WTC11 (cell line): ENCODE measurements at places on chromosomes 1 and 21. TPM values are rescaled to one million over a fixed set of nuclear protein-coding genes. Genes with fewer than 3 reads are reported as not detected.

GRCh38 chr21:22444990-22445389, 1446.8 kb downstream of the NCAM2 start:
- no peak for DNase-seq

- no peak for DNase-seq
These were observed 187.1 kb upstream of the CACNA1E start for GRCh38 chr1:181296180-181296579.

GRCh38 chr1:212346601-212347000, 61.4 kb downstream of the PPP2R5A start:
- DNase-seq, result no peak

DNA sequence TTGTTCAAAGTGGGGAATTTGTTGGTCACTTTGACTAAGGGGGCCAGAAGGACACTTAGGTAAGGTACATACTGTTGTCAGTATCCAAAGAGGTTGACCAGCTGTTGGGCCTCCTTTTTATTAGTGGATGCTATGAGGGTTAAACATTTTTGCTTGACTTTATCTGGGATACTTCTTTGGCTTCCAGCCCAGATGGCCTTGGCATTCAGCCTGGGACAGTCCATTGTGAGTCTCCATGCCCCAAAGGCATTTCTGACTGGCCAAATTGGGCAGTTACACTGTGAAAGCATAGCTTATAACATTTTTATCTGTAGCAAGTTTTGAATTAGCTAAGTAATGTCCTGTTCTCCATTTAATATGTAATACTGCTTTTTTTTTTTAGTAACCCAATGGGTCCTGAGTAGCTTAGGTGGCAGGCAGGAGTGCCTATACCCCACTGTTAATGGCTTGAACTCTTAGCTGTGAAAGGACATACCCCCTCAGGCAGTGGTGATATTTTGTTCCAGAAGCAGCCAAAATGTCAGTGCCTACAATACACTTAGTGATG, 35.4 kb upstream of the CD1D start:
- no peak for DNase-seq

- no peak for DNase-seq
These were observed 174 bp downstream of the SH3BP5L start for GRCh38 chr1:248825573-248825908.

GRCh38 chr1:41390573-41390972, 29.3 kb downstream of the FOXO6 start:
- no peak for DNase-seq

DNA sequence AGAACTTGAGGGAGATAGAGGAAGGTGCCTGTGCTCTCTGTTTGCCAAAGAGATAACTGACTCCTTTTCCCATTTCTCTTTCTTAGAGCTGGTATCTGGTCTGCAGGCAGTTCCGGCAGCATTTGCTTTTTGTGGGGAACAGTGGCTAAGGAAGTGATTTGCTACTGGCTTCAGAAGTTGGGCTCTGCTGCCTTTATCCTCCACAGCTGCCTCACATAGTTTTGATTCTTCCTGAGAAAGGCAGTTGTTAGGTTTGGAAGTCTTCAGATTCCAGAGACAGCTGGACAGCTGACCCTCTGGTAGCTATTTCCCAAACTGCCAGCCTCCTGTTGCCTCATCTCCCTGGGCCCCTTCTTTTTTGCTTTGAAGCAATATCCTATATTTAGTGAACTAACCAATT, 62.6 kb upstream of the MACF1 start:
- peak; percentile 32 for DNase-seq

DNA sequence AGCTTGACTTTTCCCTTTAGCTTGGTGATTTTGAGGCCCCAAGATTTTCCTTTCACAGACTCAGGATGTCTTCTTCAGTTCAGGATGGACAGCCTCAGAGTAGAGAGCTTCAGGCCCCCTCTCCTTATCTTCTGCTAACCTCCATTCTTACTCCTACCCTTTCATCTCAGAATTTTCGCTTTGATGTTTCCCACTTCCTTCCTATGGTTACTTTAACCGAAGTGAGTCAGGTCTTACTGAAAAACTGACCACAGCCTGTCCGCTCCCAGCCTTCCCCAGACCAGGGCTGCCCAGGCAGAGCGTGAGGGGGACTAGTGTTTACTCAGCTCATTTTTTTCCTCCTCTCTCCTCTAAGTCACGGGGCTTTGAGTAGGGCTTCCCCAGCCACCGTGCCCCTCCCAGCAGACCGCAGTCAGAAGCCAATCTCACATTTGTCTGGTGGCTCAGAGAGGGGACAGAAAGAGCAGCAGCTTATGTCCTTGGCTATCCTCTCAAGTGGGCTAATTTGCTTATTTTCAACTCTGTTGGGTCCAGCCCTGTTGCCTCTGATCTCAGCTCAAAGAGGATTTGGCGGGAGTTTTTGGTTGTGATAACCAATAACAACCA, 4.2 kb upstream of the IL19 start:
- DNase-seq, result no peak

- peak; percentile 38 for DNase-seq
These were observed 243 bp downstream of the ADAM15 start for GRCh38 chr1:155051342-155051776.

DNA sequence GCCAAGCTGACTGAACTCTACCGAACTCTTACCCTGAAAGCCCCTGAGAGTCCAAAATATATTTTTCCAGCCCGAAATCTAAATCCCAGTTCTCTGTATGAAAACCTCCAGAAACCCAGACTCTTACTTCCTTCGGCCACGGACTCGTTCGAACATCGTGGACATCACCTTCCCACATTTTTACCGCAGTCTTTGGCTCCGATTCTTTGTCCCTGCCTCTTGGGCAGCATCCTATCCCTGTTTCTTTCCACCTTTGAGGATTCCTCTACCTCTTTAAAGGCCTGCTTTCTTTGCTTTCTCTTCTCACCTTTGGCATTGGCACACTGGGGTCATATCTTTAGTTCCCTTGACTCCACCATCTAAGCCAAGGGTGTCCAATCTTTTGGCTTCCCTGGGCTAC, 932 bp upstream of the USP24 start:
- DNase-seq, result no peak

- DNase-seq, result no peak
These were observed 2.7 kb upstream of the CLDN19 start for GRCh38 chr1:42742617-42743316.

- no peak for DNase-seq
These were observed 306.3 kb upstream of the DUSP10 start for GRCh38 chr1:222048094-222048595.

GRCh38 chr1:78617615-78618026, 2.6 kb upstream of the IFI44L start:
- DNase-seq, result peak; percentile 43

DNA sequence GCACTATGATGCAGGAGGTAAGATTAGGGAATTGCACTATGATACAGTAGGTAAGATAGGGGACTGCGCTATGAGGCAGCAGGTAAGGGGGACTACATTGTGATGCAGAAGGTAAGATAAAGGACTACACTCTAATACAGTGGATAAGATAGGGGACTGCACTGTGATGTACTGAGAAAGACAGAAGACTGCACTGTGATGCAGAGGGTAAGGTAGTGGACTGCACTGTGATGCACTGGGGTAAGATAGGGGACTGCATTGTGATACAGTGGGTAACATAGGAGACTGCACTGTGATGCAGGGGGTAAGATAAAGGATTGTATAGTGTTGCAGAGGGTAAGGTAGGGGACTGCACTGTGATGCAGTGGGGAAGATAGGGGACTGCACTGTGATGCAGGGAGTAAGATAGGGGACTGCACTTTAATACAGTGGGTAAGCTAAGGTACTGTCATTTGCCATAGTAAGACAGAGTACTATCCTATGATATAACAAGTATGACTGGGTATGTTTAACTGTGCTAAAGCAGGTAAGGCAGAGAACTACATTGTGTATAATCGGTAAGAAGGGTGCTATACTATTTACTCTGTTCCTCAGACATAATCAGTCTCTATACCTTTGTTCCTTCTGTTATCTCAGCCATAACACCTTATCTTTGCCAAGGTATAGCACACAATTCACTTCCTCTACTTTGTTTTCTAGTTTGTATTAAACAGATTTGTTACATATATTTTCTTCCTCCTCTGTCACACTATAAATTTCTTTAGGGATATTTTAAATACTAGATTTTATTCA, 208.5 kb downstream of the BARHL2 start:
- DNase-seq, result no peak

DNA sequence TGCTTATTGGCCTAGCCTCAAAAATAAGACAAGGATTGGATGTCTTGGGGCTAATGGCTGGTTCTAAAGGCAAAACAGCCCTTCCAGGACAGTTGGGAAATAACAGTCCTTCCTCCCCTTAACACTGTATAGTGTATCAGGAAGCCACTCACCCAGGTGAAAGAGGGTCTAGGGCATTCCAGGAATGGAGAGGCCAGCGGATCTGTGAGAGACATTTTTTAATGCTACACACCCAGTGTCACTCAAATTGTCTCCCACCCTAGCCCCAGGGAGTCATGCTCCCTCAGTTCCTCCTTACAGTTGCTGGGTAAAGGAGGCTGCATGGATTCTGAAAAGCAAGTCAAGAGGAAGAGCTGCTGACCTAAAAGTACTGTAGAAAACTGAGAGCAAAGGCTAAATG, 24.1 kb upstream of the EXO1 start:
- no peak for DNase-seq

GRCh38 chr1:214417545-214418210, 133.7 kb downstream of the PTPN14 start:
- no peak for DNase-seq

- DNase-seq, result no peak
These were observed 33.4 kb upstream of the C1orf198 start for GRCh38 chr1:230901671-230902070.

DNA sequence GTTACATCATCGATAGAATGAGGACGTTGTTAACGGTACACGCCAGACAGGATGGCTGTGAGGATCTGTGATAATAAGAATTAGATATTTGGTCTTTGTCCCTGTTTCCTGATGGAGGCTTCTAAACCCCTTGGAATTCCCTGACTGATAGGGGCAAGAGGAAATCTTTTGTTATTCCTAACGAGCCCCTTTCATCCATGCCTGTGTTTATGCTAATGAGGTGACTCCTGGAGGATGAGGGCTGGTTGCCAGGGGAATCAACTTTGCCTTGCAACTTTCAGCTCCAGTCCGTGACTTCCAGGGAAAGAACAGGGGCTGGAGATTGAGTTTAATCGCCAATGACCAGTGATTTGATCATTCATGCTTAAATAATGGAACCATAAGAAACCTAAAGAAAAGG, 39.3 kb upstream of the NLRP3 start:
- peak; percentile 77 for DNase-seq

DNA sequence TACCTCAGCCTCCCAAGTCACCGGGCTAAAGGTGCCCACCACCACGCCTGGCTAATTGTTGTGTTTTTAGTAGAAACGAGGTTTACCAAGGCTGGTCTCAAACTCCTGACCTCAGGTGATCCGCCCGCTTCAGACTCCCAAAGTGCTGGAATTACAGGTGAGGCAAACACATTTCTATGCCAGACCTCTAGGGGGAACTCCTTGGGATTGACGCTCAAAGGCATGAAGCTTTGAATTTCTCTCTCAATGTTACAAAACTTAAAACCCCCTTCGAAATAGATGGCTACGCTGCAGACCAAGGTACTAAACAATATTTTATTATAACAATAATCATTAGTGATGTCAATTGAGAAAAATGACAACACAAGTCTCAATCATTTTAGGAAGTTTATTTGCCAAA, 330.0 kb downstream of the SETD4 start:
- no peak for DNase-seq

GRCh38 chr21:36769051-36769839, 70.3 kb downstream of the SIM2 start:
- DNase-seq, result no peak

DNA sequence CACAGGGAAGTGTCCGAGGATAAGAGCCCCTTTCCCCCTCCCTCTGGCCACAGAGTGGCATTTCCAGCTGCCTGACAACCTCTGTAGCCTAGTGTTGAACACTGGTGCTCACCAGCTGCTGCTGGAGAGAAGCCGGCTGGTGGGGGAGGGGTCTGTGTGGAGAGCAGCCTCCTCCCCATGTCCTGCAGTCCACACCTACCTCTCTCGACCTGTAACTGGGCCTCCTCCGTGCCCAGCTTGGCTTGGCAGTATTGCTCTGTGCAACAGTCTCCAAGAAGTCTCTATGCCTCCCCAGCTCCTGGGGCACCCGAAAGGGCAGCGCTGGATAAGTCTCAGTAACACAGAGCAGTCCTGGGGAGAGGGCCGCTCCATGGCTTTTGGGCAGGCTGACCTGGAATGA, 17.0 kb downstream of the PAPPA2 start:
- peak; percentile 52 for DNase-seq

DNA sequence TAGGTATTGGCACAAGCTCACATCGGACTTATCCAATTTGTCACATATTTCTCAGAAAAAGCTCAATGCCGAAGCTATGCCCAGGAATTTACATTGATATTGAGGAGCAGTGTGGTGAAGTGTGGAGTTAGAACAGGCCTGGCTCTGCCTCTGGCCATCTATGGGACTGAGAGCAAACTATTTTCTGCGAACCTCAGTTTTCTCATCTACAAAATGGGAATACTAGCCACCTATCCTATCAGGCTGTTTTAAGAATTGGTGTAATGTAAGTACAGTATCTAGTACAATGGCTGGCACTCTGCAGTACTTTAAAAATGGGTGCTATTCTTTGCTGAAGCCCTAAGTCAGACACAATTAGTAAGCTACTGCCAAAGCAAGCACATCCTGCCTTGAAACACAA, 47.2 kb downstream of the ARHGEF11 start:
- no peak for DNase-seq

DNA sequence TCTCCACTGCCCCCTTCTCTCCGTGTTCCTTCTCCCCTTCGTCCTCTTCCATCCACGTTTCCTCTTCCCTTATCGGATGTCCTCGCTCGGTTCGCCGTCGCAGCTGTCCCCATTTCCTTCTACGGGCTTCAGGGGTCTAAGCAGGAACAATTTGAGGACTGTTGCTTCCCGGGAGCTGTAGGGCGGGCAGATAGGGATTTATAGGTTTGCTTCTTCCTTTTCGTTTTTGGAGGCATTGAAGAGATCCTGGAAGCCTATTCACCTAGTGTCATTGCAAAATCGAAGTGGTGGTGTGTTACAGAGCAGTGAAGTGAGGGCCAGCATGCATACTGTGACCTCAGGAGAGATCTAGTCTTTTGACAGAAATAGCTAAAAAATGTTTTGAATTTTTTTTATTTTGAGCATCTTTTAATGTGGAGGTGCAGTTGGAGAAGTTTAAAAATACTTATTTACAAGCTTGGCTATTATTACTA, 897 bp downstream of the ZYG11B start:
- DNase-seq, result no peak

DNA sequence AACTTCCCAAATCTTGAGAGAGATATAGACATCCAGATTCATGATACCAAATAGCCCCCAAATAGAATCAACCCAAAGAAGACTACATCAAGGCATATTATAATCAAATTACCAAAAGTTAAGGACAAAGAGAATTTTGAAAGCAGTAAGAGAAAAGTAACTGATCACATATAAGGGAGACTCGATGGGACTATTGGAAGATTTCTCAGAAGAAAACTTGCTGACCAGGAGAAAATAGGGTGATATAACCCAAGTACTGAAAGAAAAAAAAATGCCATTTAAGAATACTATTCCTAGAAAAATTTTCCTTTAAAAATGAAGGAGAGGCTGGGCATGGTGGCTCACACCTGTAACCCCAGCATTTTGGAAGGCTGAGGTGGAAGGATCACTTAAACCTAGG, 30.5 kb upstream of the WNT2B start:
- DNase-seq, result no peak

EFNA1 gene
- 6.0 to 7.3 TPM (median 6.5 TPM) in 3 replicates for total RNA-seq

OR10J1 gene
- total RNA-seq, result not detected in 3 replicates

ATP5PF gene
- 129 to 142 TPM (median 132 TPM) in 3 replicates for total RNA-seq

RGSL1 gene
- total RNA-seq, result not detected in 3 replicates

LCE3E gene
- total RNA-seq, result not detected in 3 replicates

HSD3B2 gene
- 0.94 to 1.0 TPM (median 0.94 TPM) in 3 replicates for total RNA-seq

TEDDM1 gene
- not detected in 3 replicates for total RNA-seq

PGLYRP3 gene
- total RNA-seq, result not detected in 3 replicates

ZSWIM5 gene
- 2.2 to 2.6 TPM (median 2.6 TPM) in 3 replicates for total RNA-seq

RAB7B gene
- not detected in 3 replicates for total RNA-seq

THRAP3 gene
- total RNA-seq, result 150 to 160 TPM (median 153 TPM) in 3 replicates
